ENCODE measurements at places on chromosomes 3 and 15. TPM values are rescaled to one million over a fixed set of nuclear protein-coding genes. Genes with fewer than 3 reads are reported as not detected.

The HRG gene
- polyA plus RNA-seq, result not detected

The CLRN1 gene
- not detected for polyA plus RNA-seq

The ITGA11 gene
- polyA plus RNA-seq, result 47.2 TPM

The ZNF860 gene
- 0.32 TPM for polyA plus RNA-seq

The GTPBP8 gene
- 16.7 TPM for polyA plus RNA-seq

The SLC22A14 gene
- polyA plus RNA-seq, result 0.15 TPM

The SHC4 gene
- 0.74 TPM for polyA plus RNA-seq

The FAM81A gene
- polyA plus RNA-seq, result not detected

The HHLA2 gene
- polyA plus RNA-seq, result not detected

The IGDCC3 gene
- polyA plus RNA-seq, result not detected

The NR2E3 gene
- polyA plus RNA-seq, result 0.04 TPM

The DAZL gene
- not detected for polyA plus RNA-seq

The ITIH4 gene
- polyA plus RNA-seq, result 0.49 TPM

The MYZAP gene
- 0.11 TPM for polyA plus RNA-seq

The TBC1D21 gene
- not detected for polyA plus RNA-seq

The STRIT1 gene
- not detected for polyA plus RNA-seq

The ALPK3 gene
- polyA plus RNA-seq, result 0.06 TPM

The SYNPR gene
- polyA plus RNA-seq, result not detected

The RTP4 gene
- polyA plus RNA-seq, result 0.16 TPM

The ADCY5 gene
- polyA plus RNA-seq, result 0.23 TPM

The ISLR2 gene
- polyA plus RNA-seq, result 0.02 TPM

The CHCHD6 gene
- polyA plus RNA-seq, result 13.4 TPM

Data from BJ (cell line).